ENCODE measurements at places on chromosomes 2 and 18.
A peak's percentile ranks its signal among the peaks of the same experiment; 100 is the strongest.

DNA sequence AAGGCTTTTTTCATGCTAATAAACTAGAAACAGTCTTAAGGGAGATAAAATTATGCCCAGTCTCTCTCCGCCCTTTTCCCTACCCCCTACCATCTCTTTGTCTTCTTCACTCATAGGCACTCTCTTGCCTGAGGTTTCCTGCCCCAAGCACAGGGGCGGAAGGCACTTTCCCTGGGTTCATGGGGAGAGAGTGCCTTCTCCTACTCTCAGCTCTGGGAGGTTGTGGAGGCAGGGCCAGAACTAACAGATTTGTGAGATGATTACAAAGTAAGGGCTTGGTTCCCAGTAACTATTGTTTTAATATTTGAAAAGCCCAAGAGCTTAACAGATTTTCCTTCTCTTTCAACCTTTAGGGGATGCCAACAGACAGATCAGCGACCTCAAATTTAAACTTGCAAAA lies 26.1 kb upstream of the RBM44 start:
- DNase-seq = no peak

DNA sequence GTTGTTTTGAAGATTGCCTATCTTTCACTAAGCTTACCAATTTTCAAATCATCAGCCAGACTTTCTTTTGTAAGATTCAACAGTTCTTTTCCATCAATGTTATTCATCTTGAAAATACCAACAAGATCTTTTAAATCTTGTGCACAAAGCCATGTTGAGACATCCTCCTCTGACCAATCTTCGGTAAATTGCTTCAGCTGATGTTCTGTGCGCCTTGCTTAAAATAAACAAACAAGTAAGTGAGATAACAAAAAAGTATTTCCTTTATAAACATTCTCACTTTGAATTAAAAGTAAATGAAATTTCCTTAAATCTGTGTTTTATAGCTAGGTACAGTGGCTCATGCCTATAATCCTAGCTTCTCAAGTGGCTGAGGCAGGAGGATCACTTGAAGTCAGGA lies 30.3 kb downstream of the WDSUB1 start:
- DNase-seq = no peak

GRCh38 chr18:28984731-28985130 lies 807.8 kb upstream of the CDH2 start:
- no peak for DNase-seq

GRCh38 chr18:33603454-33603853 lies 25.4 kb downstream of the ASXL3 start:
- DNase-seq = no peak

DNA sequence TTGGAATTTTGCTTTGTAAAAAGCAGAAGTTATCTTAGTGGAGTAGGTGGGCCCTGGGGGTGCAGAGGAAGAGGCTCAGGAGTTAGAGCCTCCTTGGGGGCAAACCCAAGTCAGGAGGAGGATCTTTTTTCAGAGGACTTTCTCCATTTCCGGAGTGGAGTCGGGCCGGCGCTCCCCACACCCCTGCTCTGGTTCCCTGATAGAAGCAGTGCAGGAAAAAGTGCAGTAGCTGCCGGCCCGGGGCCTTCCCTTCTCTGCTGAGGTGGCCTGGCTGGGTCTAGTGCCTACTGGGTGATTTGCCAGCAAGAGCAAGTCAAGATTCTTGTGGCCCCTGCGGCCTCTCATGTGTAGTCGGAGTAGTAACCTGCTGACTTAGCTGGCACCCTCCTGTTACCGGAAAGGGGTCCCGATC lies 124.2 kb upstream of the HS6ST1 start:
- DNase-seq = no peak

DNA sequence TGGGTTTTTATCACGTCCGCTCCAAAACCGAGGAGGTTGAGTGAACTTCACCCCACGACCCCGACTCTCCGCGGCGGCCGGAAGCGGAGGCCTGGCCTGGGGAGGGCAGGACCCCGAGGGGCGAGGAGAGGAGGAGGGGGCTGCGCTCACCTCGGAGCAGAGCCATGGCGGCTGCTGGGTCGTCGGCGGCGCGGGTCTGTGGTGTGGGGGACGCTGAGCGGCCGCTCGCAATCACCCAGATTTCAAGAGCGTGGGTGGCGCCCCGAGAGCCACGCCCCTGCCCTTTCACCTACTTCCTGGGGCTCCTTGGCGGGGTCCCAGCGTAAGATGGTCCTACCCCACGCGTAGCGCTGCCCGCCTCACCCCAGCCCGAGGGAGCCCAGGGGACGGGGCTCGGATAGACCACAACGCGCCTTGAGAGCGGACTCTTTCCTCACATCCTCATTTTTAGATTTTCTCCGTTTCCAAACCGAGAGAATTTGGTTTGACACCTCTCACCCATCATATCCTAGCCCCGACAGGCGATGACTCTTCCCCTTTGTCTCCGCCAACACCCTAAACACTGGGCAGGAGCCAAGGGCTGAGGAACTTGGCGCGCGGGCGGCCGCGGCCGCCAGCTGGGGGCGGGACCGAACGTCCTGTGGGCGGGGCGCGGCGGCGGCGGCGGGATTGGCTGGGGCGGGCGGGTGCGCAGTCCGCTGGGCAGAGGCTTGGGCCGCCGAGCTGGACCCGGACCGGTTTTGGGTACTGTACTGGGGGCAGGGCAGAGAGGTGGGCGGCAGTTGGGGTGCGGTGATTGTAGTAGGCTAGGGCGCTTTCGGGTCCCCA lies at the start of gene ACAA2:
Gene ACAA2 (minus strand): TSS at position 215 of the 828 bp plus-strand sequence. CDS start 49 bp downstream, at position 166.
- peak; percentile 90 for DNase-seq

- DNase-seq = no peak
Measured at GRCh38 chr2:241852116-241852980, 6.3 kb downstream of the PDCD1 start.

GRCh38 chr2:230156782-230157699 lies 62.7 kb downstream of the SP110 start:
- DNase-seq = no peak

- DNase-seq = no peak
Measured at GRCh38 chr2:233441161-233442027, 87.1 kb downstream of the DGKD start.

DNA sequence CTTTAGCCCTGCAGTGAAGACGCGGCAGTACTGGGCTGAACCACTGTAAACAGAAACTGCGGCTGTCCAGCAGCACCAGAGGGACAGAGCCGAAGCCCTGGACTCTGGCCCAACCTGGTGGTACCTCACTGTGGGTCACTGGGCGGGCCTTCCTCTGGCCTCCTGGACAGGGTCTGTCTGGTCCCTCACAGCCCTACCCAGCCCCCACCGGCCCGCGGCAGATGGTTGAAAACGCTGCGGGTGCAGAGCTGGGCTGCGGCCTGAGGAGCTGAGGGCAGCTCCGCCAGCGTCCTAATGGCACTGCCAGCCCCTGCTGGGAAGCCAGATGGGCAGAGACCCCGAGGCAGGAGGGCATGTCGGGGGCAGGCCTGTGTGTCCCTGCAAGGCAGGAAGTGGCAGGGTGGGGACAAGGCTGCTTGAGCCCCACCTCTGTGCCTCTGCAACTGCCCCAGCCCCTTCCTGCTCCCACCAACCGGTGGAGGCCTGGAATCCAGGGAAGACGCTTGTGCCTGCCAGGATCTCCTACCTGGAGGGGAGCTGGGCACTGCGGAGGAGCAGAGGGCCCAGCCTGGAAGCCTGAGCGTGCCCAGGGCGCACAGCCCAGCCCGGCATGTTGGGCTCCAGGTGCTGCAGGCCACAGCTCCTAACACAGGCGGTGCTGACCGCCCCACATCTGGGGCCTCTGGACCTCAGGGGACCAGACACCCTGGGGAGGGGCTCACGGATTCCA lies 36.3 kb downstream of the HS6ST1 start:
- no peak for DNase-seq

DNA sequence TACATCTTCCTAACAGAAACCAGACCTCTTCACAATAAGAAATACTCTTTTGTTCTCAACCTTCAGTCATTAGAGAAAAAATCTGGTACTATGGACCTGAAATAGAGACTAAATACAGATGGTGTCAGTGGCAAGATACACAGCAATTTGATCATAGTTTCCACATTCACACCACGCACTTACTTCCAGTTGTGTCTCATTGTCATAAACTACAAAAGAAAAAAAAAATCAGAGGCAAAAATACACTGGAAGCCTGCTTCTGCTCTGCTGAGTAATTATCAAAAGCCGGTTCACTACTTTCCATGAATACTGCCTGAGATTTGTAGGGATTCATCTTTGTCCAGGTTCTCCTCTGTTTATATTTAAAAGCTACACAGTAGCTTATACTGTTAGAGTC lies 182.6 kb downstream of the PID1 start:
- no peak for DNase-seq

DNA sequence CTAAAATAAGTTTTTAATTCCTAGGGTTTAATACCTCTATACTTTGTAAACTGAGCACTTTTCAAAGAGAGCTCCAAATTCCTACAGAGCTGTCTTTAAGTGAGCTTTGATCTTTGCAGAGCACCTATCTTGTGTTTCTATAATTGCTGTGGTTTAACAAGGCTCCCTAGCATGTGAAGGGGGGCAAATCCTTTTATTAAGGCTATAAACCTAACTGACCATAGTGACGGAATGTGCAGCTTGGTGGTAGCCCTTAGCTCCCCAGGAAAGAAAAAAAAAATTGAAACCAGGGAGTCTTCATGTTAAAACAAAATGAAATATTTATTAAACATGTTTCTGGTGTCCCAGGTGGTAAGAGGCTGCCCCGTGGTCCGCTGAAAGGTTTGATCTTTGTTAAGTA lies 78.6 kb upstream of the ETAA1 start:
- no peak for DNase-seq

- DNase-seq = no peak
Measured at GRCh38 chr2:135557530-135557929, 26.2 kb downstream of the R3HDM1 start.

GRCh38 chr2:219459460-219460311 lies 25.0 kb downstream of the SPEG start:
- DNase-seq = peak; percentile 19

GRCh38 chr2:112641701-112642100 lies 4.0 kb upstream of the SLC20A1 start:
- DNase-seq = no peak

DNA sequence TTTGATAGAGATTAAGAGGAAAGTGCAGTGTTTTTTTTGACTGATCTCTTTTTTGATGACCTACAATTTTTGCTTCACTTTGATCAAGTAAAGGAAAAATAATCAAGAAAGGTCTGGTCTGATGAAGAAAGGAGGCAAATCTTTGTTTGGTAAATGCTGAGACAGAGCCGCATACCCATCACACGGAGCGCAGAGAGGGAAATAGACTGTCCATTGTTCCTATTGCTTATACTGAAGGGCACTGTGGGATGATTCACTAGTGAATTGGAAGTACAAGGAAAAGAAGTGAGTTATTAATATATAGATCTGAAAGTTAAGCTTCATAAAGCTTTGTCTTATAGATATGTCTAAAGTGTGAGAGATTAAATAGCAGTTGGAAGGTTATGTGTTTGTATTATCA lies 455.1 kb downstream of the PLCL1 start:
- no peak for DNase-seq

- no peak for DNase-seq
Measured at GRCh38 chr18:13726972-13727331, 479 bp downstream of the RNMT start.

GRCh38 chr2:158926478-158926948 lies 41.9 kb upstream of the TANC1 start:
- no peak for DNase-seq

DNA sequence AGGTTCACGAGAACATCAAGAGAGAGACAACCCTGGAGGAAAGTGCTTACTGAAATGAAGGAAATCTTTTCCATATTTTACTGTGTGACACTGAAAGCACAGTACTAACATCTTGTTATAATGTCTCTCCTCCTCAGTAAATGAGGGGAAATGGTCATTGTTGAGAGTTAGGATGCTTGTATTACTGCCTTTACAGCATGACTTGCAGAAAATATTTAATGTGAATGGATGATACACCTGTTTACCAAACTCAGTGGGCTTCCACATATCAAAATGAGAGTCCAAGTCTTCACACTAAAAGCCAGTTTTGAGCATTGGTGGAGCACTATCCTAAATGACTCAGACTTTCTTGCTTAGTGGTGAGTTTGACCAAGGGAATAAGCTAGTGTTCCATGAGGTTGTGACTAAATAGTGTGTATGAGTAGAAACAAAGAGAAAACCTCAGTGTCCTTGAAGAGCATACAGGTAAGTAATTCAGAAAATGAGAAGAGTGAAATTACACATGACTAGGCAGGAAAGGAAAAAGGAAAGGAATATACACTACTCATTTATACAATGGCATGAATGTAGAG lies 930.7 kb upstream of the CELF4 start:
- no peak for DNase-seq

DNA sequence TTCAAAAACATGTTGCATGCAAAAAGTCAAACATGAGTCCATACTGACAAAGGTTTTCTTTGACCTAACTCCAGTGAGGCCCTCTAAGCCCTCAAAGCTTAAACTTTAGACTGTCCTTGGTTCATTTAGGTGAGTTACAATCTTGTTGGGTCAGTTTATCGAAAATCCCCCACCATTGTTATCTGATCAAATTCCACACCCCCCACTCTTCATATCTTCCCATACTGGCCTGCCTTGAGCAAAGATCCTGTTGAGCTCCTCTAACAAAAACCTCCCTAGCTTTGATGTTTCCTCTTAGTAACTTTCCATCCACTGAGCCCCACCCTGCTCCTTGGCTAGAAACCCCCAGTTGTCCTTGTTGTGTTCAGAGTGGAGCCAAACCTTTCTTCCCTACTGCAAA lies 193.7 kb downstream of the ARHGAP28 start:
- no peak for DNase-seq

DNA sequence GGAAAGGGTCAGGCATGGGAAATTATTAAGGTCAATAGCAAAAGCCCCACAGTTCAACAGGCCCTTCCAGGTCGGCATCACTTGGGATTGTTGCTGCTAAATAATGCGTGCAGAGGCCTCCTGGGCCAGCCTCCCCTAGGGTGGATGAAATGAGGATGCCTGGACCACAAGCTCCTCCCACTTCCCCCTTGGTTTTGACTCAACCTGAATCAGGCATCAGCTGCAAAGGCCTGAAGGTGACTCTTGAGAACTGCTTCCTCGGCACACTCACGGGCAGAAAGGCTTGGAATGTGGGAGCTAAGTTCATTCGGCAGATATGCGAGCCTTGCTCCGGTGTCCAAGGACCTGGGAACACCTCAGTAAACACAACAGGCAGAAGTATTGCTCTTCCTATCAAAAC lies 69.3 kb downstream of the MBP start:
- DNase-seq = no peak

- no peak for DNase-seq
Measured at GRCh38 chr2:215764441-215765048, 248.8 kb downstream of the MREG start.

GRCh38 chr18:52312346-52312745 lies 27.7 kb upstream of the DCC start:
- DNase-seq = no peak

DNA sequence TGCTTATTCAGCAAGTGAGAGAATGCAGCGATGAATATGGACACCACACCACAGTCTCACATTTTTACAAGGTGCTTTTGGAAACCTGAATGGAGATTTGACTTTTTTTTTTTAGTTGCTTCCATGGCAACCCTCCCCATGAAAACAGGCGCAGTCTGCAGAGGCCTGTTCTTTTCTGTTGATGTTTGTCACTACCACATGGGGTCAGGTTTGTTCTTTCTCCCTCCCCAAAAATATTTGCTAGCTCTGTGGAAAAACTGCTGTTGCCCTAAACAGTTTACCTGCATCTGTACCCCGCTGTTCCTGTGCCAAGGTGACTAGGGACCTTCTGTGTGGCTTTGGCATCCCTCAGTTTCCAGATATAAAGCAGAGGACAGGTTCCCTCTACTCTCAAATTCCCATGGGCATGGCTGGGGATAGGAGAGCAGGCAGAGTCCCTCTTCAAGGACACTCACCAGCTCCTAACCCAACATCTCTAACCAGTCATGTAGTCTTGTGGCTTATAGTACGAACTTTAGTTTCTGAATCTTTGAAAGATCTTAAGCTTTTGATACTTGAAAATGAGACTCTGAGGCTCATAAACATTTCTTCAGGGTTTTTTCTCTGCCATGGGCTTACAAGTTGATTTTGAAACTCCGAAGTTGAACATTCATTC lies 14.7 kb upstream of the MAPRE2 start:
- DNase-seq = no peak

All from C1 segment of cervical spinal cord (tissue), 14 donors.